ENCODE measurements at places on chromosomes 4 and X. TPM values are rescaled to one million over a fixed set of nuclear protein-coding genes. Genes with fewer than 3 reads are reported as not detected.

- no peaks in the 10 kb centered on the region for H3K36me3 ChIP-seq
- H3K4me1 ChIP-seq, result no peaks in the 10 kb centered on the region
- H3K27me3 ChIP-seq, result no peaks in the 10 kb centered on the region
- no peak overlapping the region for H3K27ac ChIP-seq
Measured at GRCh38 chr4:86101841-86102240, 258.0 kb downstream of the MAPK10 start.

DNA sequence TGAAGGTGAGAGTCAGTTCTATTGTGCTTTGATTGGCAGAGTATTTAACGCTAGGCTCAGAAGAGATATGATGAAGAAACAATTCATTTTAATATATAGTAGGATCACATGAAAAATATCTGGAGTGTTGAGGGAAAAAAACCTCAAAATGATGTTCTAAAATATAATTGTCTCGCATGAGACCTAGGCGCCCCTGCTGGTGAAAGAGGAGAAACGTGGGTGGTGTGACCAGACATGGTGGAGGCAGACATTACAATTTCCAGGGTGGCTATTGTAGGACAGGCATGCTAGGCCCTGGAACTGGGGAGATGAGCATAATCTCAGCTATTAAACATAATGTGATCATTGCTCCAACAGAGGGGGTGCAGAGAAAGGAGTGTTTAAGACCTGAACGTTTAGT lies 210.0 kb downstream of the HS3ST1 start:
- no peak overlapping the region for H3K4me3 ChIP-seq
- no peak overlapping the region for H3K27ac ChIP-seq
- DNase-seq, result no peak
- no peaks in the 10 kb centered on the region for H3K27me3 ChIP-seq
- H3K4me1 ChIP-seq, result peaks cover 10% of the 10 kb centered on the region

DNA sequence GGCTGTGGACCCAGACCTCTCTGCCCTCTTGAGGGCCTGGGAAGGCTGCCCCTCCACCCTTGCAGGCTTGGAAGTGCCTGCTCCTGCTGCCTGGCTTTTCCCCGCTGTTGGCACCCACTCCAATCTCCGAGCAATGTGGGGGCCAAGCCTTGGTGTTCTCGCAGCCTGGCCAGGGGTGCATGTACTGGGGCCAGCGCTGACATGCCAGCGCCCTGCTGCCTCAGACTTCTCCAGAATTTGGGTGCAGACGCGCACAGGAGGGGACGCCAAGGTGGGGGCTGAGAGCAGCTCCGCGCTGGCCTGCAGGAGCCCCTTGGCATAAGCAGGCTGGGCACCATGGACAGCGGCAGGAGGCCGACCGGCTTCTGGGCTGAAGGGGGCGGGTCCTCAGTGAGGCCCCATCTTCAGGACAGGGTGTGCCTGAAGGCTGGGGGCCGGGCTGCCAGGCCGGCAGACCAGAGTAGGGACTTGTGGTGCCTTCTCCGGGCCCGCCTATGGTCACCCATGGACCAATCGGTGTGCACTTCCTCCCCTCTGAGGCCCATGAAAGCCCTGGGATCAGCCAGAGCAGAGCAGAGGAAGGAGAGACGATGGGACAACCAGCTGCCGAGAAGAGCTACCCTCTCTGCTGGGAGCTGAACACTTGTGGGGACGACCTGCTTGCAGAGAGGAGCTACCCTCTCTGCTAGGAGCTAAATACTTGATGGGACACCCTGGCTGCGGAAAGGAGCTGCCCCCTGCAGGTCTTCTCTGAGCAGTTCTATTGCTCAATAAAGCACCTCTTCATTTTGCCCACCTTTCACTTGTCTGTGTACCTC lies 118.3 kb downstream of the DNAAF6 start:
- H3K36me3 ChIP-seq, result no peaks in the 10 kb centered on the region
- no peaks in the 10 kb centered on the region for H3K27me3 ChIP-seq
- no peak overlapping the region for H3K27ac ChIP-seq
- no peaks in the 10 kb centered on the region for H3K4me1 ChIP-seq
- H3K4me3 ChIP-seq, result no peak overlapping the region

- H3K4me1 ChIP-seq, result no peaks in the 10 kb centered on the region
- no peaks in the 10 kb centered on the region for H3K27me3 ChIP-seq
- H3K27ac ChIP-seq, result no peak overlapping the region
- no peaks in the 10 kb centered on the region for H3K36me3 ChIP-seq
- no peak overlapping the region for H3K4me3 ChIP-seq
Measured at GRCh38 chrX:5086388-5086787, 1142.3 kb downstream of the NLGN4X start.

Gene PAGE2B
- not detected for total RNA-seq

Gene ARHGAP36
- not detected for total RNA-seq

Gene EIF1AX
- 82.7 TPM for total RNA-seq

Gene TMEM47
- not detected for total RNA-seq

Measured in HepG2 (cell line).